ENCODE measurements at places on chromosomes 16 and 17.
A peak's percentile ranks its signal among the peaks of the same experiment; 100 is the strongest.

- DNase-seq: no peak
These were observed 25.8 kb upstream of the TMEM220 start for GRCh38 chr17:10755592-10756127.

GRCh38 chr16:21598701-21599121, 666 bp upstream of the METTL9 start:
- DNase-seq: no peak

- DNase-seq: no peak
These were observed 35.2 kb downstream of the LRRC75A start for GRCh38 chr17:16456742-16457316.

DNA sequence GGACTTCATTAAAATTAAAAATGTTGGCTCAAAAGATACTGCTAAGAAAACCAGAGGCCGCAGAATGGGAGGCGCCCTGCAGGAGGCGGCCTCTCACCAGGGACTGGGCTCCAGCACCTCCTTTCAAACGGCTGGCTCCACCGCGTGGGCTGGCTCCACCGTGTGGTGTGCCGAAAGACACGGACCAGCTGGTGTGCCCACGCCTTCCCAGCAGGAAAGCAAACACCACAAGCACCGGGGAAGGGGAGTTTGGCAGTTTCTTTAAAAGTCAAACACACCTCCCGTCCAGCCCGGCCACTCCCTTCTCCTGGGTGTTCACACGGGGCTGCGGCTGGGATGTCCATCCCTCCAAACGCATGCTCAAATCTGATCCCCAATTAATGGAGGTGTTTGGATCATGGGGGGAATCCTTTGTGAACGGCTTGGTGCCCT, 13.9 kb downstream of the HAGH start:
- DNase-seq: peak; percentile 64

- no peak for DNase-seq
These were observed 29.1 kb downstream of the TMEM100 start for GRCh38 chr17:55693254-55694216.

DNA sequence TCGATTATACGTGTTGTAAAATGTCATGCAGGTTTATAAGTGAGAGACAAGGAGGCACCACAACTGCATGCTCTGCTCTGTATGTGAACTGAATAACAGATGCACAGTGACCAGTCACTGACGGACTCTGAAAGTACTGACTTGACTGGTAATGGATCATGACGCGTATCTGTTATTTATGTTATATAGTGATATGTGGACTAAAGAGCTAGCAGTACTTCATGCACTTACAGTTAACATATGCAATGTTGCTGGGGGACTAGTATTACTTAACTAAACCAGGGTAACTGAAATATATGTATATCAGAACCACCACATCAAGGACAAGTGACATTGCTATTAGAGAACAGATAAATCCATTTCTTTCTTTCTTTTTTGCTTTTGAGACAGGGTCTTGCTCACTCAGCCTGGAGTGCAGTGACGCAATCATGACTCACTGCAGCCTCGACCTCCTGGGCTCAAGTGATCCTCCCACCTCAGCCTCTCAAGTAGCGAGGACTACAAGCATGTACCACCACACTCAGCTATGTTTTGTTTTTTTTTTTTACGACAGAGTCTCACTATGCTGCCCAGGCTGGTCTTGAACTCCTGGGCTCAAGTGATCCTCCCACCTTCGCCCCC, 17.2 kb downstream of the COIL start:
- DNase-seq: no peak

- no peak for DNase-seq
These were observed 70.6 kb downstream of the MARCHF10 start for GRCh38 chr17:62737513-62737912.

- no peak for DNase-seq
These were observed 17.0 kb upstream of the UMOD start for GRCh38 chr16:20369452-20370054.

- DNase-seq: no peak
These were observed 478.2 kb upstream of the CDH11 start for GRCh38 chr16:65600046-65600445.

GRCh38 chr16:66271074-66272060, 95.1 kb upstream of the CDH5 start:
- no peak for DNase-seq

- no peak for DNase-seq
These were observed 44.2 kb upstream of the RASD1 start for GRCh38 chr17:17540278-17540906.

DNA sequence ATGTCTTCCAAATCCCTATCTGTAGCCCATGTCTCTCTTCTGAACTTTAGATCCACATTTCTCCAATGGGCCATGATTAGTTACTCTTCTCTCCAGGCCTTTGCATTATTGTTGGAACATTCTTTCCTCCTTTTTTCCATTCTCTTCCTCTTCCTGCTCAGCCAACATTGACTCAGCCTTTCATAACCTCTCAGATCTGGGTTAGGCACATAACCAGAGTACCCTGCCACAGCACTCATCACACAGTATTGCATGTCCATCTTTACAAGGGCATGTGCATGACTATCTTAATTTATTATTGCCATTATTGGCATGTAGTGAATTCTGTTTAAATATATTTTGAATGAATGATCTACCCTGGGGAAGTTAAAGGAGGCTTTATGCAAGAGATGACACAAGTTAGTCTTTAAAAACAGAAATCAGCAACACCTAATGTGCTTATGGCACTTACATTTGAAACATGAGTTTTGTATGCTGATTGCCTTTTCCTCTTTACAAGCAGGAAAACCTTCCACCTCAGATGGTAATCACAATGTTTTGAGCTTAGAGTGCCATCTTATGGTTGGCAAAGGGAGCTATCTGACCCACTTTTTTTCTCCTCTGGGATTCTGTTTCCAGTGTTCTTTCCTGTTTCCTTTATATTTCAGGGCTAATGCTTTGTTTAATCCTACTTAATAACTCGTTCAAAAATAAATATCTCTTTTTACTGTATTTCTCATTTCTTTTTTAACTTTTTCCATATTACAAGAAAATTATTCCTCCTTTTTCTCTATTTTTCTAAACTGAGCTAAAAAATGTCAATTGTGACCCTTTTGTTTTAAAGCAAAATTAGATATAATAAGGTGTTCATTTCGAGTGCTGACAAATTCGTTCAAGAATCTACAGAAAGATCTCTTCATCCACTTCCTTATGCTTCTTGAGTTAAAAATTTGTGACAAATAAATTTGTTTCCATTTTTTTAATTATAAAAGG, 151.0 kb upstream of the RBL2 start:
- DNase-seq: peak; percentile 30

DNA sequence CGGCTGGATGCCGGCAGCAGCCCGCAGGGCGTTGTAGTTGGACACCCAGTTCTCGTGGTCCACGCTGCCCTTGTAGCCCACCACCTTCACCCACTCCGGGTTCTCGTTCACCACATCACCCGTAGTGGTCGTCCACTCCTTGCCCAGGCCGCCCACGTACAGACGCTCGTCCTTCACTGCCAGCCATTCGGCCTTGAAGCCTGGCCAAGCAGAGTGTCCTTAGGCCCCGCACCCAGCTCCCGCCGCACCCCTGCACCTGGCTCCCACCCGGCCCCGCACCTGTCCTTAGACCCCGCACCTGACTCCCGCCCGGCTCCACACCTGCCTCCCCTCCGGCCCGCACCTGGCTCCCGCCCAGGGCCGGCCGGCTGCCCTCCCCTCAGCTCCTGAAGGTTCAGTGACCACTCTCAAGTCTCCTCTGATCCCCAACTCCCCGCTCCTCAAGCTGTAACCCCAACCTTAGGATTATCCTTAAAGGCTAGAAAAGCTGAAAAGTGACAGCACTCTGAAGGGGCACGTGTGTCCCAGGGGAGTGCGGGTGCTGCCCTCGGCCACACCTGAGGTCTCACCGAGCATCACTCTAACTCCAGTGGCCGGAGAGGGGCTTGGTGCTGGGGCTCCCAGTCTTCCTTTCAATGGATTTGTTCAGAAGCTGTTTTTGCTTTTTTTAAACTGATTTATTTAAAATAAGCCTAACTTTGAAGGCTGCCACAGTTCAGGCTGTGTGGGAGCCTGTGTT, 14.4 kb downstream of the CANT1 start:
- DNase-seq: no peak

DNA sequence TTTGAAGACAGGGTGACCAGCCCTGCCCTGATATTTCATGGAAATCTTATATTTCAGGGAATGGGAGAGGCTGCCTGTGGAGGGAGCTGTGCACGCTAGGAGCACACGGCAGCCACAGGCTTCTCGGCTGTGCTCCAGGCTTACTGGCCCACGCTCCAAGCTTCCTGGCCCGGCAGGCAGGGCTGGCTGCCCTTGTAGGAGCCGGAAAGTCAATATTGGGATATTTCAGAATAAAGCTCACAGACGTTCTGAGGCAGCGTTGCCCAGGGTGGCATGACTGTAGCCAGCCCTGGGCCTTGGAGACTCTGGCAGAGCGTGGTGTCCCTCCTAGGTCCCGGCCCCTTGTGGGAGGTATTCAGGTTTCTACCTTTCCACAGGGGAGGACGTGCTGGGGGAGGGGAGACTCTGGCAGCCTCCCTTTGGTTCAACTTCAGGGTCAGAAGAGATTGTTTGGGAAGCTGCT, 95.6 kb downstream of the NPIPB11 start:
- no peak for DNase-seq

- DNase-seq: no peak
These were observed 712.8 kb downstream of the CDH8 start for GRCh38 chr16:61323456-61323855.

GRCh38 chr17:11807606-11808005, 189.7 kb downstream of the ZNF18 start:
- no peak for DNase-seq

GRCh38 chr17:27977751-27978688, 64.5 kb upstream of the NLK start:
- DNase-seq: no peak

DNA sequence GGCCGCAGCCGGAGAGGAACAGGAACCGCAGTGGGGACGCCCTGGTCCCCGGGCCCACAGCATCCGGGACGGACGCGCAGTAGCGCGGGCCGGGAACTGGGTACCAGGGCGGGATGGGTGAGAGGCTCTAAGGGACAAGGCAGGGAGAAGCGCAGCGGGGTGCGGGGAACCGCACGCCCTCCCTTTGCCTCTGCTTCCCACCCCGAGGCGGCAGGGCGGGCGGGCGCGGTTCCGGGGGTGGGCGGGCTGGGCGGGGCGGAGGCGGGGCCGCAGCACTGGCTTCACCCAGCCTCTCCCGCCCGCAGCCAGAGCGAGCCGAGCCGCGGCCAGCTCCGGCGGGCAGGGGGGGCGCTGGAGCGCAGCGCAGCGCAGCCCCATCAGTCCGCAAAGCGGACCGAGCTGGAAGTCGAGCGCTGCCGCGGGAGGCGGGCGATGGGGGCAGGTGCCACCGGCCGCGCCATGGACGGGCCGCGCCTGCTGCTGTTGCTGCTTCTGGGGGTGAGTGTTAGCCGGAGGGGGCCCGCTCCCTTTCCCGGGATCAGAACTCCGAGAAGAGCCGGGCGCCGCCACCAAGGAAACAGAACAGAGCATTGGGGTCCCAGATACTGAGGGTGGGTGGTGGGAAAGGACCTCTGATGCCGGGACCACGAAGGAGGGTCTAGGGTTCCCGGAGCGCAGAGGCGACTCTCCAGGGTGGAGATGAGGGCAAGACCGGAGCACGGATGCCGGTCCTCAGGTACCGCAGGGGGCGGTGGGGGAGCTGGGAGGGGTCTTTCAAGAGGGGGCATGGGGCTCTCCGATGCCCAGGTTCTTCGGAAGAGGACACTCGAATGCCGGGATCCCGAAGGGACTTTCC, at the start of gene NGFR:
Gene NGFR, plus strand, starts transcription at position 308 of the 856 bp plus-strand sequence. Its CDS starts 125 bp downstream, at position 433.
- no peak for DNase-seq

- no peak for DNase-seq
These were observed 345 bp downstream of the EMC8 start for GRCh38 chr16:85798901-85799496.

- no peak for DNase-seq
These were observed 146.3 kb upstream of the AXIN2 start for GRCh38 chr17:65707780-65708179.

DNA sequence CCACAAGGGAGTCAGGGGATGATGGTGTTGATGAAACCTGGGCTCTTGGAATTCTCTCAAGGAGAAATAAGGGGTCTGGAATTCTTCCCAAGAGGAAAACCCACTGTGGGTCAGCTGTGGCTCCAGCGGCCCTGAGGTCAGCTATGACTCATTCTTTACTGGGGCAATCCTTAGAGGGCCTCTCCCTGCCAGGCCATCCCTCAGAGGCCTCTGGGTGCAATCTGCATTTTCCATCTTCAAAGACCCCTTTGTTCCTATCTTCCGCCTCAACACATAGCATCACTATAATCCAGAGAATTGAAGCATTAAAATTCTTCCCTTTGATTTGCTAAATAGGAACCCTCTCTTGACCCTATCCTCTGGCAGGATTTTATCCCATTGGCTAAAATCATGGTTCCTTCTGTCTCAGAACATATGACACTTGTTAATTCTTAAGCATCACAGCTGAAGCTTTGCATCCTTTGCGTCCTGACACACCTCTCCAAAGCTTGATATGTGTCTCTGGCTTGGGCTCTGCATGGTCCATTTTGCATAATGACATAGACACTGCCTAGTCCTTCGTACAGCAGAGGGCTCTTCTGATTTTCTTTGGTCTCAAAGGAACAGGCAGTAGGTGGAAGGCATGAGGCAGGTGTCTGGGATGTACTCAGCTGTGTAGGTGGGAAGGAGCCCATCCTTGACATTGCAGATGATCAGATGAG, 4.4 kb upstream of the KRT37 start:
- no peak for DNase-seq

DNA sequence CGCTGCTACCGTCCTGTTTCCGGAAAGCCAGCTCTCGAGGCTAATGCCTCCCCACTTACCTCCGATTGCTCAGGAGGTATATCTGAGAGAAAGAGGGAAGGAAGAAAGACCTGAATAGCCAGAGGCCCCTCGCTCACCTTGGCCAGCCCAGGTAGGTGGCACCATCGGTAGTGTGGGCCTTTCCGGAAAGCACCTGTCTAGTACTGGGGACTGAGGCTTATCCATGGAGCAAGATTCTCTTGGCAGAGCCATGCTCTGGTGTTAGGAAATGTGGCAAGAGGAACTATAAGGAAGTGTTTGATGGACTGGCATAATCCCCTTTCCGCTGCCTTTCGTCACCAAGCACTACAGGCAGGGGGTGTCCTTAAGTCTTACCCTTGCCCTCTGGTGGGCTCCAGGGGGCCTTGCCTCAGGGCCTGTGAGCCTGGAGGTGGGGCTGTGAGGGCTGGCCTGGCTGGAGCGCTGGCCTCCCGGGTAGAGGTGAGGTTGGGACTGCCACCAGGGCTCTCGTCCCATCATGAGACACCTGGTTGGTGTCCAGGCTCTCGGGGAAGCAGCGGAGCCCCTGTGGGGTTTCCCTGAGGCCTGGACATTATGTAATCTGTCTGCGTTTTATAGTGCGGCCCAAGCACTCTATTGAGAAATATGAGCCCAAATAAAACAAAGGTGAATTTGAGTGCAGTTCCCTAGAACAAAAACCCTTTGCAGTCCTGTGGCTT, 2.9 kb downstream of the CMIP start:
- no peak for DNase-seq

- no peak for DNase-seq
These were observed 52.6 kb downstream of the CYB5B start for GRCh38 chr16:69476920-69477443.

GRCh38 chr16:1613728-1614455, 1.7 kb downstream of the CRAMP1 start:
- DNase-seq: no peak
